ENCODE measurements at places on chromosomes 5 and 9. TPM values are rescaled to one million over a fixed set of nuclear protein-coding genes. Genes with fewer than 3 reads are reported as not detected.

- DNase-seq: no peak
Observed at GRCh38 chr5:58961631-58962280, 378.9 kb downstream of the RAB3C start.

GRCh38 chr9:91023741-91024140, 222.1 kb downstream of the SYK start:
- DNase-seq: no peak

DNA sequence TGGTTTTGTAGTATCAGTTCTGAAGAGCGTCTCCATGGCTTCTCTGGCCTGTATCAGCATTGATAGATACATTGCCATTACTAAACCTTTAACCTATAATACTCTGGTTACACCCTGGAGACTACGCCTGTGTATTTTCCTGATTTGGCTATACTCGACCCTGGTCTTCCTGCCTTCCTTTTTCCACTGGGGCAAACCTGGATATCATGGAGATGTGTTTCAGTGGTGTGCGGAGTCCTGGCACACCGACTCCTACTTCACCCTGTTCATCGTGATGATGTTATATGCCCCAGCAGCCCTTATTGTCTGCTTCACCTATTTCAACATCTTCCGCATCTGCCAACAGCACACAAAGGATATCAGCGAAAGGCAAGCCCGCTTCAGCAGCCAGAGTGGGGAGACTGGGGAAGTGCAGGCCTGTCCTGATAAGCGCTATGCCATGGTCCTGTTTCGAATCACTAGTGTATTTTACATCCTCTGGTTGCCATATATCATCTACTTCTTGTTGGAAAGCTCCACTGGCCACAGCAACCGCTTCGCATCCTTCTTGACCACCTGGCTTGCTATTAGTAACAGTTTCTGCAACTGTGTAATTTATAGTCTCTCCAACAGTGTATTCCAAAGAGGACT, 1.5 kb downstream of the GPR21 start:
- DNase-seq: no peak

SCGB3A1 gene
- total RNA-seq: not detected

MYOT gene
- not detected for total RNA-seq

ANKRD18A gene
- not detected for total RNA-seq

IFNA13 gene
- not detected for total RNA-seq

CEP120 gene
- 22.3 TPM for total RNA-seq
